ENCODE measurements at places on chromosomes 1 and 21.

DNA sequence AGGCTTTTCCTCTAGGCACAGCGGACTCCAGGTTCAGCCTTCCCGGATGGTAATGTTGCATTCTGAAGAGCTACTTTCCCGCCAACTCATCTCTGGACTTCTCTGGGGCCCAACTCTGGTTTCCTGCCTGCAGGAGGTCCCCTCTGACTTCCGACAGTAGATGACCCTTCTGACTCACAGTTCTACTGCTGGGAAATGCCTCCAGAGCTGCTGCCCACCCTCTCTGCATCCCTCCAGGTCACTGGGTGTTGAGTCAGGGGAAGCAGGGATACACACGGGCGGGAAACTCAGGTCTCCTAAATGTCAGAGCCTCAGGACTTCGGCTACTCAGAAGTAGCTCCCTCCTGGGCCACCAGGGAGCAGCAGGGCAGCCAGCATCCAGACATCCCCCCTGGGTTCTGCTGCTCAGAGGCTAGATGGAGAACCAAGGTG lies 2.1 kb upstream of the KIF21B start:
- DNase-seq: peak; percentile 59

- peak; percentile 62 for DNase-seq
Measured at GRCh38 chr1:231420959-231421545, 1.0 kb downstream of the EGLN1 start.

- DNase-seq: no peak
Measured at GRCh38 chr1:75233302-75233929, 99.2 kb downstream of the LHX8 start.

- DNase-seq: no peak
Measured at GRCh38 chr1:60762911-60763310, 319.4 kb upstream of the NFIA start.

GRCh38 chr1:242178924-242179708 lies 180.2 kb upstream of the MAP1LC3C start:
- DNase-seq: no peak

GRCh38 chr1:221863635-221864034 lies 121.7 kb upstream of the DUSP10 start:
- DNase-seq: no peak

GRCh38 chr1:231936983-231937775 lies 310.6 kb downstream of the DISC1 start:
- DNase-seq: no peak

DNA sequence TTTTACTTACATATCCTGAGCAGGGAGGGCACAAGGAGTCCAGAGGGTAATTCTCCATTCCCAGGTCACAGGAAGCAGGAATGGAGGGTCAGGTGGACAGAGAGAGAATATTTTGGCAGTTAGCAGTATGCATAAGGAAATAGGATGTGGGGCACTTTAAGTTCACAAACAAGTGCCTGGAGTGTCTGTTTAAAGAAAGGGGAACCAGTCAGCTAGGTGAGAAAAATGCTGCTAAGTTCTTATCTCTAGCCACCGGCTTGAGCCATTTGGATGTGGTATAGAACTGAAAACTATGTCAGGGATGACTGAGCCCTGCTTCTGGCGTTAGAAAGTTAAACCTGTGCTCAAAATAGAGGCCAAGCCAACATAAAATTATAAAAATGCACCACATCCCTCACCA lies 739.7 kb upstream of the NCAM2 start:
- DNase-seq: no peak

DNA sequence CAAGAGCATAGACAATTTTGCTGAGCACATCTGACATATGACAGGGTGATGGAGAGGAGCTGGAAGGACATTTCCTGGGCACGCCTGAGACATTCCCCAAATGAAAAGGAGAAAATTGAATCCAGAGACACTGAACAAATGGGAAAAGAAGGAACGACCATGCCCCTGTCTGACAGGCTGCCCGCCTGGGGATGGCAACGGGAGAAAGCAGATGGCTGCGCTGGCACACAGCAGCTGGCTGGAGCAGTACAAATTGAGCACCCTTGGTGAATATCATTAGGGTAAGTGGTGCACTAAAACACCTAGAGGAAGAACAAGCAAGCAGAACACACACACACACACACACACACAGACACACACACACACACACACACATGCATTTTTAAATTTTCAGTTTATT lies 174.3 kb upstream of the DUSP10 start:
- no peak for DNase-seq

DNA sequence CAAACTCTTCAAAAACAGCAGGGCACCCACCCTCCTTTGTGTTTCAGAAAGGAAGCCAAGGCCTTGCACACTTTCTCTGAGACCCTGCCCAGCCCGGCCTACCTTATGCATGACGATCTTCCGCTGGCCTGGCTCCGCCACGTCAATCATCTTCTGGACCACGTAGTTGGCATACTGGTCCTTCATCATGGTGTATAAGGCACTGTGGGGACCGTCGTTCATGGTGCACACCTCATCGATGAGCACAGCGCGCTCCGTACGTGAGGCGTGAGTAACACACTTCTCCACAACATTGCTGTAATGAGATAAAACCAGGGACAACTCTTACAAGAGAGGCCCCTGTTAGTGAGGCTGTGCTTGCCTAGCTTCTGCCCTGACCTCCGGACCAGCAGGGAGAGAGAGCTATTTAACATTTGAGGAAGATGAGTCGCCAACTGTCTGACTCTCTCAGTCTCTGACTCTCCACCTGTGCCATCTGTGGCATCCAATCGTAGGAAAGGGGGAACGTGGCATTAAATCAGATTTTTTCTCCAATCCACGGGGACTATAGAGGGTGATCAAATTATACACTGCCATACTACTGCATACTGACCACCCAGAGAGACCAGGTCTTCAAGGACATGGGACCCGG lies 28.1 kb upstream of the SDC3 start:
- no peak for DNase-seq

DNA sequence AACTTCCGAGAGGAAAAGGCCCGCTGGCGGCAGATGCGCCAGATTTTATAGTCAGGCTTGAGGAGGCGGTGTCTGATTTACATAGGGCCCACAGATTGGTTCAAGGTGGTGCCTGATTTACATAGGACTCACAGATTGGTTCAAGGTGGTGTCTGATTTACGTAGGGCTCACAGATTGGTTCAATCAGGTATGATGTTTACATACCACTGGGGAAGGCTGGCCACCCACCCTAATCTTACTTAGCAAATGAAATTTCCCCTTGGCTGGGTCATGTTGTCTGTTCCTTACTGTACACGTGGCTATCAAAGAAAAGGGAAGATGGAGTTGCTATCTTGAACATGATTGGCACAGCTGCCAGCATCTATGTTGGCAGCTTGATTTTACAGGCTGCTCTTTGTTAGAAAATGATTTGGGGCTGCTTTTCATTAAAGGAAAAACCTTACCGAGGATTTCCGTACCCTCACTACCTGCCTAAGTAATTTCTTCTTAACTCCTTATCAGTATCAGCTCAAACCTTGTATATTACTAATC lies 96.3 kb downstream of the SETD4 start:
- DNase-seq: no peak

GRCh38 chr1:48969971-48970370 lies 193.3 kb upstream of the BEND5 start:
- DNase-seq: no peak

DNA sequence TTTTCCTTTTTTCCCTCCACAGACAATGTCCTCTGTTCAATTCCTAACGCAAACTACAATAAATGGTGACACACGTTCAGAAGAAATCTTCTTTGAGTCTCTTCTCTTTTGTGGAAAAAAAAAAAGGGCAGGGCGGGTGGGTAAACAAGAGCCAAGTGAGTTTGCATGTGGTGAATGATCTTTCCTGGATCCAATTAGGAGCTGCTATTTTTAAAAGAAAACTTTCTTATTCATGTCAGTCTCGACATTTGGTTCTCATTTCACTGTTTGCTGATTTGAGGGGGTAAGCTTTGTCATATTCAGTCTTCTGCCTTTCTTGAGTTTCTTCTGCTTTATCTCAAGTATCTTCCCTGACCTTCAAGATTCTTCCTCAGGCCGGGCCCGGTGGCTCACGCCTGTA lies 29.2 kb upstream of the KIF1B start:
- no peak for DNase-seq

- peak; percentile 19 for DNase-seq
Measured at GRCh38 chr1:16155537-16156410, at the start of gene EPHA2. EPHA2 (minus strand) TSS chr1:16156069; CDS start chr1:16155932, 137 bp downstream.

GRCh38 chr21:39048574-39048973 lies 134.7 kb downstream of the PSMG1 start:
- DNase-seq: no peak

DNA sequence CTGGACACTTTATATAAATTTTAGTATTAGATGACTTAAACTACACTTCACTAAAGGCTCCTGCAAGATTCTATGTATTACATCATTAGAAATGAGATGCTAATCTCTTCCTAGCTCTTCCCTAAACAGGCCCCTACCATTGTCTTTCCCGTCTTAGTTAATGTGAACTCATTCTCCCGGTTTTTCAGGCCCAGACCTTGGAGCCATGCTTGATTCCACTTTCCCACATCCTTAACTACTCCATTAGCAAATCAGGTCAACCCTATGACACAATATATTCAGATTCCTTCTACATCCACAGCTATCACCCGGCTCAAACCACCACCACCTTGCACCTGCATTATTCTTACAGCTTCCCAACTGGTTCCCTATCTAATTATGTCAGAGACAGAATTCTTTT lies 73.3 kb downstream of the NVL start:
- no peak for DNase-seq

All from activated CD4-positive, alpha-beta T cell treated with anti-CD3 and anti-CD28 coated beads for 36 hours (primary cell).